ENCODE measurements at places on chromosomes 4 and X.

DNA sequence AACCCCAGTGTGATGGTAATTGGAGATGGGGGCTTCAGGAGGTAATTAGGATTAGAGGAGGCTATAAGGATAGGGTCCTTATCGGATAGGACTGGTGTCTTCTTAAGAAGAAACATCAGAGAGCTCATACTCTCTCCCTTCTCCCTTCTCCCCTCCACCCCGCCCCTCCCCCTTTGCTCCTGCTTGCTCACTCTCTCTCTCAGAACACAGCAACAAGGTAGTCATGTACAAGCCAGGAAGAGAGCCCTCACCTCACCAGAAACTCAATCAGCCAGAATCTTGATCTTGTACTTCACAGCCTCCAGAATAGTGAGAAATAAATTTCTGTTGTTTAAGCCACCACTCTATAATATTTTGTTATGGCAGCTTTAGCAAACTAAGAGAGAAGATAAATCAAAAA is 4.5 kb downstream of the DDX60L start:
- no peak for DNase-seq

DNA sequence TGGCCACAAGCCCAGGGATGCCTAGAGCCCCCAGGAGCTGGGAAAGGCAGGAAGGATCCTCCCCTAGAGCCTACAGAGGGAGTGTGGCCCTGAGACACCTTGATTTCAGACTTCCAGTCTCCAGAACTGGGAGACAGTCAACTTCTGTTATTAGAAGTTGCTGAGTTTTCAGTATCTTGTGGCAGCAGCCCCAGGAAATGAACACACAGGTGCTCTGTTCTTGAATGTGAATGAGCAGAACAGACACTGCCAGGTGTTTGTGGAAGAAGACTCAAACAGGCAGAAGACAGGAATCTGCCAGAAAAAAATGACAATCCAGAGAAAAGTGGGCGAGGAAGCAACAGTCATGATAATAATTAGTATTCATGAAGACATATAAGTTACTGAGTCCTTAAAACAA is 64.5 kb upstream of the STS start:
- no peak for DNase-seq

DNA sequence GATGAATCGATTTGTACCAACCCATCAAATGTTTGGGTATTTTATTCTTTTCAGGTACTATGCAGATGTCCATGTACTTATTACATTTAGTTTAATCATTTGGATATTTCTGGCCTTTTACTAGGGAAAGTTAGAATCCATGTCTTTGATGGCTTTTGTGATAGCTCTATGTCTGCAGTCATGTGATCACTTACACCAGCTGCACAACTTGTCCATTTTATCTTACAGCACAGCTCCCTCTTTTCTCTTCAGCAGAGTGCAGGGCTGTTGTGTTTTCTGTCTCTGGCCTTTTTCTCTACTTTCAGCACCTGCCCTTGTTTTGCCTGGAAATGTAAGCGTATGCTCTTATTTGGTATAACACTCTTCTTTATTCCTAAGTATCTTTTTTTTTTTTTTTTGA is 30.6 kb downstream of the WWC2 start:
- DNase-seq, result no peak

DNA sequence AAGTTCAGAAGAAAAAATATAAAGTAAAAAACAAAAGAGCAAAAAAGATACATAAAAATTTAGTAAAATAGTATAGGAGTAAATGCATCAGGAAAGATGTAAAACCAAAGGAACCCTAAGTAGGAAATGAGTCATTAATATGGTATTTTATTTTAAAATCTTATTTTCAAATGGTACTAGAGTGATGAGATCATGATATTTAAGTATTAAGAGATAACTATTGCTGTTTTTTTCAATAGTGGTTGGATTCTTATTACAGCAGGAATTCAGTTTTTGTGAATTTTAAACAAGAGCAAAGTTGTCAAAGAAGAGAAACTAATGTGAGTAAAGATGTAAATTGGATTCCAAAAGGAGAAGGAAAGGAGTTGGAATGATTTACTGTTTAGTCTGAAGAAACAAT is 20.0 kb downstream of the EMCN start:
- DNase-seq, result no peak

GRCh38 chr4:36039026-36039425 is 205.3 kb downstream of the ARAP2 start:
- DNase-seq, result no peak

GRCh38 chr4:26496207-26496783 is 6.0 kb upstream of the CCKAR start:
- DNase-seq, result no peak

DNA sequence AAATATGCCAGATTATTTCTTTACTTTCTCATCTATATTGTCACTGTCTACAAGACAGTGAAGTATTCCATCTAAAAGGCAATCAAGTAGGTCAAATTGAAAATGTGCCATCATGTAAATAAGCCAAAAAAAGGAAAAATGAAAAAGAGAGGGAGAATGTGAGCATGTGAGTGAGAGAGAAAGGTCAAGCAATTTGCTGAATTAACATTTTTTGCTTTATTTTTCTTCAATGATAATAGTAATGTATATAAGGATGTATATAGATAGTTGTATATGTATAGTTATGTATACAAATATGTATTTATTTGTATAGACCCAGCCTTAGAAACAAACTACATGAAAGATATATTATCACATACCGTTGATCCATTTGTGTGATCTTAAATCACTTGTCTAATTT is 11.5 kb downstream of the CXCL8 start:
- DNase-seq, result no peak

DNA sequence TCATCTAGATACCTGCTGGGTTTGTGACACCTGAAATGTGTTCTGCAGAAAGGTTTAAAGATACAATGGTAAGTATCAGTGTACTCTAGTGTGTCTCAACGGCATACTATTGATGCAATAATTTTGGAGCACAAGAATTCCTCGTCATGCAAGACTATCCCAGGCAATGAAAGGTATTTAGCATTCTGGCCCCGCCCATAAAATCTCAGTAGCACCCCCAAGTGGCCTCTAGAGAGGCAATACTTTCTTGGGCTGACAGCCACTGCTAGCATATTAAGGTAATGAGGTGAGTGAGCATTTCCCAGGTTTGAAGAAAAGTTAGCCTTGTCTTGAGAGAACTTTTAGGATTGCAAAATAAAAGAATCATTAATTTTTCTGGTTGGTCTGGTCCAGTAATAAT is 24.0 kb downstream of the TAB3 start:
- no peak for DNase-seq

- DNase-seq, result no peak
Measured at GRCh38 chrX:114152130-114152529, 431.8 kb upstream of the HTR2C start.

DNA sequence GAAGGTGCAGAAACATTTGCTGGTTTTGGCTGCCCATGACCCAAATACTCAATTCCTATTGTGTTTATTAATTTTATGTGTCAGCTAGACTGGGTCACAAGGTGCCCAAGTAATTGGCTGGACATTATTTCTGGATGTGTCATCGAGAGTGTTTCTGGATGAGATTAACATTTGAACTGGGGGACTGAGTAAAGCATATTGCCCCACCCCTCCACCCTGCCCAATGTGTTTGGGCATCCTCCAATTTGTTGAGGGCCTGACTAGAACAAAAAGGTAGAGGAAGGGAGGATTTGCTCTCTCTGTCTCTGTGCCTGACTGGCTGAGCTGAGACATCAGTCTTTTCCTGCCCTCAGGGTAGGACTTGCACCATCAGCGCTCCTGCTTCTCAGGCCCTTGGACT is 29.7 kb upstream of the LCORL start:
- no peak for DNase-seq

All from HuH-7 (cell line).